Fibroblast of skin of right quadriceps (primary cell): ENCODE measurements at places on chromosomes 7 and 10.
A peak's percentile ranks its signal among the peaks of the same experiment; 100 is the strongest.

DNA sequence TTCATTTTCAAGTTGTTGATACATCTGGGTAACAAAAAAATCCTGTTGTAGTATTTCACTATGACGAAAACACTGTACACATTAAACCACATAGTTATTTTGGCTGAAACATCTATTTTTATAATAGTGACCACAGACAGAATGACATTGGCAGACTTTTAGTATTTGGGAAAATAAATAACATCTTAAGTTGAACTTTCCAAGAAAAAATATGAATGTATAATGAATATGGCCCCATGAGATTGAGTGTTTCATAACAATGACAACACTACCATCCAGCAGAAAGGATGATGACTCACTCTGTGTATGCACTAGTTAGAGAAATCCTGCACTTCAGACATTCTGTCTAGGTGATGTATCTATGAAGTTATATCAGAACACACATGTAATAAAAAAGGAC lies 118.1 kb downstream of the SEMA3D start:
- DNase-seq = peak; percentile 88

GRCh38 chr10:132417257-132417910 lies 20.4 kb downstream of the PWWP2B start:
- no peak for DNase-seq

- peak; percentile 73 for DNase-seq
Observed at GRCh38 chr10:68137171-68137570, 27.9 kb downstream of the MYPN start.

DNA sequence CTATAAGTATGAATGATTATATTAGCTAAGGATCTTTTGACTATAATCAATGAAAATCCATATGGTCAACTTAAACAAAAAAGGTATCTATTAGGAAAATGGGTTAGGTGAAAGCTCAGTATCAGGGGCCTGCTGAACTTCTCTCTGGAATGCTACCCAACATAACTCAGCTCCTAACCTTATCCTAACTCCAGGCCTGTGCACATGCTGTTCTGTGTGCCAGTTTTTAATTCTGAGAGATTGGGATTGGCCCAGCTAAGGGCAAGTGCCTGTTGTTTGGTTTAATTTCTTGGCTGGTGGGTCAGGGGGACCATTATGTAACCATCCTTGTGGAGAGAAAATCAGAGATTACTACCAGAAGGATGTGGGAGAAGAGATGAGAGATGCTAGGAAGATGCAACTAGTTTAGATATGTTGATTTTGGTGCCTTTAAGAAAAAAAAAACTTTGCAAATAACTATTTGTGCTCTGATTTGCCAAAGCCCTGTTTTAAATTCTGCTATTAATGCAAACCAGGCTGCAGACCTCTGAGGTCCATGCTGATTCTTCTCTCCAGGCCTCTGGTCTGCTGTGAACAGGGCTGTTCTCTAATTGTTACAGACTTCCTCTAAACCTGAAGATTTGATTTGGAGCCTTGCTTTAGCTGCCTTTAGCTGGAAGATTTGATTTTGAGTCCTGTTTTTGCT lies 23.9 kb upstream of the HDAC9 start:
- no peak for DNase-seq

GRCh38 chr7:106613848-106614560 lies 47.0 kb downstream of the CCDC71L start:
- peak; percentile 63 for DNase-seq

DNA sequence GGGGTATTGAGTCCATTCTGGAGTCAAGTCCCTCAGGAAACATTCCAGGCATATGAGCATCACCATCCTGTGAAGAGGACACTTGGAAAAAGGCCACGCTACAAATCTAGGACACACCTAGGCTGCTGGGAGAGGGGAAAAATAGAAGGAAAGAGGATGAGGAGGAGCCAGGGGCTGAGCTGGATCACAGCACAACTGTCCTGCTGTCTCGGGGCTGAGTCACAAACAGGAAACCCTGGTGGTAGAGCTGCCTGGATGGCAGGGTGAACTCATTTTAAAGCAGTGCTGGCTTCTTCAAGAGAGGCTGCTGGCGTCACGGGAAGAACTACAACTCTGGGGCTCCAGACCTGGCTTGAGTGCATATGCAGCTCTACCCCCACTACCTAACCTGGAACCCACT lies 151.5 kb downstream of the RNF216 start:
- DNase-seq = peak; percentile 78

- no peak for DNase-seq
Observed at GRCh38 chr10:132109341-132110110, 43.8 kb downstream of the JAKMIP3 start.

DNA sequence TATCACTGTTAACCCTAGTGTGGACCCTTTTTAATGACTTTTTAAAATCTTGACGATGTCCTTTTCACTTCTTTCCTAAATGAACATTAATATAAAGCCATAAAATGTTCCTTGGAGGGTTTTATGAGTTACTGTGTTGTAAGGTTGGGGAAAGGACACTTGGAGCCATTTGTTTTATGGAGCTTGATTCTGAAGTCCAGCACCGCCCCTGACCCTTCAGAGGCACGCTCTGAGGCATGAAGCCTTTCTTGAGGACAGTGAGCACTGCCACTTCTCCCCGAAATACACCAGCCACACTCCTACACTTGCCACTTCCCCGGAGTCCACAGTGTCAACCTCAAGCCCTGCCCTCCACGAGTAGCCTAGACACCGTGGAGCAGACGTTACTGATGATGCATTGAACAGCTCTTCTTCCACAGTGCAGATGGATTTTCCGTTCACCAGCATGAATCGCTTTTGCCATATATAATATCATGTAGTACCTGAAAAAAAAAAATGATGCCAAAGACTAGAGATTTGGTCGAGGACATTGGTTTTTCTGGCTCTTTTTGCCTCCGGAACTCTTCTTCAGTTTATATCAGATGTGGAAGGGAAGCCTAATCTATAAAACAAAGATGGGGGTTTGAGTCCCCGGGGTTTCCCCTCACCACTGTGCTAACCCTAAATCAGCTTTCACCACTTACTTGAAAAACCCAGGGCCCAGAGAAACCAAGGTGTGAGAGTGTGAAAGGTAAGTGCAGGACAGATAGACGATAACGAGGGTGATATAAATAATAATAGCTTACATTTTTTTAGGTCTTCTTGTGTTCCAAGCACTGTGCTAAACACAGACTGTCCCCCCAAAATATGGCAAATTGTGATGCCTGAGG lies 652.6 kb upstream of the GALNT17 start:
- DNase-seq = no peak

- no peak for DNase-seq
Observed at GRCh38 chr10:22133749-22134624, 83.8 kb downstream of the EBLN1 start.

DNA sequence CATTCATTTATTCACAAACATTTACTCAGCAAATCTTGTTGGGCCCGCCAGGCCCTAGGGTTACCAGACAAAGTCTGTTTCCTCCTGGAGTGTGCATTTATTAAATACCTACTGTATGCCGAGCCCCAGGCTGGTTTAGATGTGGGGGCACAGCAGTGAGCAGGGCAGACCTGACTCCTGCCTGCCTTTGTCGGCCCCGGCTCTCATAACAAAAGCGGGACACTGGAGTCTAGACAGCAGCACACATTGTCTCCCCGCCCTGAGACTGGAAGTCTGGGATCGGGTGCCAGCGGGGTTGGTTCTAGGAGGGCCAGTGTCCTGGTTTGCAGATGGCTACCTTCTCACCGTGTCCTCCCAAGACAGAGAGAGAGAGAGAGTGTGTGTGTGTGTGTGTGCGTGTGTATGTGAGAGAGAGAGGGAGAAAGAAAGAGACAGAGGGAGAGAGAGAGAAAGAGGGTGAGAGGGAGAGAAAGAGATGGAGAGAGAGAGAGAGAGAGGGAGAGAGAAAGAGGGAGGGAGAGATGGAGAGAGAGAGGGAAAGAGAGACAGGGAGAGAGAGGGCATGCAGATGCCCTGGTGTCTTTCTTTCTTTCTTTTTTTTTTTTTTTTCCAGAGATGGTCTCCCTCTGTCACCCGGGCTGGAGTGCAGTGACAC lies 25.9 kb downstream of the ELFN1 start:
- no peak for DNase-seq

GRCh38 chr10:131202990-131203389 lies 108.5 kb downstream of the TCERG1L start:
- DNase-seq = no peak

GRCh38 chr7:11474902-11475585 lies 357.0 kb downstream of the THSD7A start:
- DNase-seq = no peak

DNA sequence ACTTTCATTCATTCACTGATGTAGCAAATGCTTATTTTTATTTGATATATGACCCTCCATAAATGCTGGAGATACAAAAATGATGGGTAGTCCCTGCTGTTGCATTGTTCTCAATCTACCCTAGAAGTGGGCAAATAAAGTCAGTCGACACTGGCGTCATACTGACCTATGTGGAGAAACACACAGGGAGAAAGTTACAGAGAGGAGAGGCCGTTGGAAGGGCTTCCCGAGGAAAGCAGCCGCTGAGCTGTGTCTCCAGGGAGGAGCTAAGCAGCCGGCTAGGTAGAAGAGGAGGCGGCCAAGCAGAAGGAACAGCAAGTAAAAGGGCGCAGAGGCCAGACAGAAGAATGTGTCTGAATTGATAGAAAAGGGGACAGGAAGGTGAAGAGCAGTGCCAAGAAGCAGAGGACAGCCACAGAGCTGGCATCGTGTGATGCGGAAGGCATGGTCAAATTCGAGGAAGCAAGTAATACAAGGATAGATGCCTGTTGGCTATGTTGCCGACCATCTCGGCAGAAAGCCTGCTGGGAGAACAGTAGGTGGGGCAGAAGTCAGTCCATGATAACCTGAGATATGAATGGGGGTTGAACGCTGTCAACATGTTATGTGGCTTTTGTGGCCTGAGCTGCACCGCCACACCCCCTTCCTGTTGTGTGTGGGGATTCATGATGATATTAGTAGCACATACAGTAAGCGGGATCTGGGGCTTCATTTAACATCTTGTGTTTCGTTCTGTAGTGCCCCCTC lies 25.9 kb downstream of the ST8SIA6 start:
- DNase-seq = no peak

DNA sequence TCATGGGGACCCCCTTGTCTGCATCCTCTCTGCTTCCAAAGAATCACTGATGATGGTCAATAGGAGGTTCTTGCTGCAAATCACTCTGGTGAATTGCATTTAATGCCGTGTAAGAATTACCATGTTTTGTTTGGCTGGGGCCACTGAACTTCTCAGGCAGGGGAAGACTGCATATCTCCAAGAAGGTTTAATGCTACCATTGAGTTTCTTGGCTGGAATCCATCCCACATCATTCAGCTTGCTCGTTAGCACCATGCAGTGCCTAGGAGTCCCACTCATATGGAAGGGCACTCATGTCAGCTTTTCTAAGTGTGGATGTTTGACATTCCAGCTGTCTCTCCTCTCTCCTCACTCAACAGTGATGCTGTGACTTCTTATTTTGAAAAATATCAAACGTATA lies 50.2 kb upstream of the BAMBI start:
- DNase-seq = peak; percentile 25

GRCh38 chr10:112404617-112405016 lies 30.7 kb downstream of the ACSL5 start:
- no peak for DNase-seq

- DNase-seq = no peak
Observed at GRCh38 chr7:128008141-128008540, 23.1 kb downstream of the LRRC4 start.

DNA sequence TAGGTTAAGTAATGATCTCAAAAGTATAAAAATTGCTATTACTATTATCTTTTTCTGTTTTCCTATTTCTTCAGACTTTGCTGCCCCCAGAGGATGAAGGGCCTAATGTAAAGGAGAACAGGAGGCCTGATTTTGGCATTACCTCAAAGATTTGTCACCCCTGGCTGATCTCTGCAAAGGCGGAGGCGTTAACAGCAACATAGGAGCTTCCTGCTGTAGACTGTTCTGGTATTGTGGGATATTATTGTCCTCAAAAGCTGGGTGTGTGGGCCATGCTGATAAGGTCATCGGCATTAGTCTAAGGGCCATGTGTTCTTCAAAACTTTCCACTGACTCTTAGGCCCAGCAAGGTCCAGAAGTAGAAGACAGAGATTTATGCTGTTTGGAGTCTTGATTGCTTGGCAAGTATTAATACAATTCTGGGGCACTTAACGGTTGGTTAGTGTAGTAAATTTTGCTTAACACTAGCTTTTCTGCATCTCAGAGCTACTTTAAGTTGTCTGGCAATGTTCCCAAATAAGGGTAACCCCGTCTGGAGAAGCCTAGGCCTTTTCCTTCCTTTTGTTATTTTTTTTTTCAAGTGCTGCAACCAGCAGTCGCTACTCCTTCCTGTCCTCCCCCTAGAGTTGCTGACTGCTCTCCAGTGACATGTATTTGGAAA lies 14.0 kb upstream of the ENTPD1 start:
- DNase-seq = no peak

GRCh38 chr7:137801003-137801402 lies 45.8 kb downstream of the DGKI start:
- peak; percentile 35 for DNase-seq

- peak; percentile 40 for DNase-seq
Observed at GRCh38 chr10:24136070-24136469, 72.9 kb upstream of the KIAA1217 start.

DNA sequence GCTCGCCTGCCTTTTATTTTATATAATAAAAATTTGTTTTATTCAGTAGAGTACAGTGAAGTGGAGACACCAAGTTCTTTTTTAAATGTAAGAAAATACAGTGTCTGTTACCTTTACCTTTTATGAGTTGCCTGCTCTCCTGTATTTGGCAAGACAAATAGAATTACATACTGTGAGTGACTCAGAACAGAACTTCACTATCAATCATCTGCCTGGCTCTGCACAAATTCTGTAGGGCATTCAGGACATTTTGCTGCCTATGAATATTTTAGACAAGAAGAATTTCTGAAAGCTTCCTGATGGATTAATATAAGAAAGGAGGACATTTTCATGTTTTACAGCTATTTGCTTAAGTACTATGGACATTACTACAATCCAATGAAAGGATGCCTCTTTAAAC lies 135.4 kb upstream of the PHF14 start:
- no peak for DNase-seq

DNA sequence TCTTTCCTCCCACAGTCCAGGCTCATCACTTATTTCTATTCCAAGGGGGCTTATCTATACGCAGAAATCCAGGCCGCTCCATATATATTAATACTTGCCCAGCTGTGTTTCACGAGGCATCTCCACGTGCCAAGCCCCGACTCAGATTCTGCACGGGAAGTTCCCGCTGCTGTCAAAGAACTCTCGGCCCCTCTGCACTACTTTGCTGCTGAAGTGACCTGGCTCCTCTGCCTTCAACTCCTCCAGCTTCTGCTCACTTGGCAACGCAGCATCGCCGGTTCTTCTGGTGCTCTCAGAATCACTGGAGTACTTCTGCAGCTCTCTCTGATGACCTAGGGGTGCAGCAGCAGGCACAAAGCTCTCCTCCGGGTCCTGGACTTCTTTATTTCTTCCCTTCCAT lies 9.7 kb upstream of the CHST12 start:
- DNase-seq = no peak
